ENCODE measurements at places on chromosomes 7 and 10.

DNA sequence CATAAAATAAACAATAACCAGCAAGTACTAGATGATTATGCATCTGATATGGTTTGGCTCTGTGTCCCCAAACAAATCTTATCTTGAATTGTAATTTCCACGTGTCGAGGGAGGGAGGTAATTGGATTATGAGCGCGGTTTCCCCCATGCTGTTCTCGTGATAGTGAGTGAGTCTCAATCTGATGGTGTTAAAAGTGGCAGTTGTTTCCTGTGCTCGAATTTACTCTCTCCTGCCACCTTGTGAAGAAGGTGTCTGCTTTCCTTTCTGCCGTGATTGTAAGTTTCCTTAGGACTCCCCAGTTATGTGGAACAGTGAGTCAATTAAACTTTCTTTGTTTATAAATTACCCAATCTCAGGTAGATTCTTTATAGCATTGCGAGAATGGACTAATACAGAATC is 15.1 kb downstream of the CNTNAP2 start:
- DNase-seq, result no peak

DNA sequence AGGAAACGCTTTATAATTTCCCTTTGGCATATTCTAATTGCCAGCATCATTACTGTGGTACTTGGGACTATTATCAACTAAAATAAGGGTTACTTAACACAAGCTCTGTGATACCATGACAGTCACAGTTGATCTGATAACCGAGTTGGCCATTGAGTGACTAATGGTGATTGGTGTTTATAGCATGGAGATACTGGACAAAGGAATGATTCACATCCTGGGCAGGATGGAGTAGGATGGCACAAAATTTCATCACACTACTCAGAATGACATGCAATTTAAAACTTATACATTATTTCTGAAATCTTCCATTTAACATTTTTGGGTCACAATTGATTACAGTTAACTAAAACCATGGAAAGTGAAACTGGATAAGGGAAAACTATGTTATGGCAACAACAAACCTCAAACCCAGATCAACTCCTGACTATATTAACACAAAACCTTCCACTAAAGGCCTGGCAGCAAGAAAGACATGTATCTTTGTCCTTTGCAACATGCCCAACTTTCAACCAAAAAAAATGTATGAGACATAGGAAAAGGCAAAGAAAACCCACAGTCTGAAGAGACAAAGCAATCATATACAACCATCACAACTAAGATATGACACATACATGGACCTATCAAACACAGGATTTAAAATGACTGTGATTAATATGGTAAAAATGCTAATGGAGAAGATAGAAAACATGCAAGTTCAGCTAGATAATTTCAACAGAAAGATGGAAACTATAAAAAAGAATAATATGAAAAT is 208.5 kb upstream of the NRP1 start:
- DNase-seq, result no peak

DNA sequence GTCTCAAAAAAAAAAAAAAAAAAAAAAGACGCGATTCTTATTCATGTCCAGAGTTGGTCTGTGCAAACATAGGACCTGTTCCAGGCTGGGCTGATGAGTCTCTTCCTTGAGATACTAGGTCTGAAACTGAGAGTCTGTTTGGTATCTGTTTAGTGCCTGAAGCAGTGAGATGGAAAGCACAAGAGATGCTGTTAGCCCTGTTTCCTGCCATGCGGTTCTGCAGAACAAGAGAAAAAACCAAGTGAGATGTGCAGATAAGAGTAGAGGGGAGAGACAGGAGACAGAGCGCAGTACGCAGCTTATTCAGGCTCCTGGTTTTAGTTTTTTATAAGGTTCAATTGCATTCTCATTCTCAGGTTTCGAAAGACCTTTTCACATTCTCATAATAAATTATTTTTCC is 85.8 kb upstream of the PRKCQ start:
- no peak for DNase-seq

- DNase-seq, result no peak
These were observed 94.5 kb downstream of the GRB10 start for GRCh38 chr7:50688226-50688590.

DNA sequence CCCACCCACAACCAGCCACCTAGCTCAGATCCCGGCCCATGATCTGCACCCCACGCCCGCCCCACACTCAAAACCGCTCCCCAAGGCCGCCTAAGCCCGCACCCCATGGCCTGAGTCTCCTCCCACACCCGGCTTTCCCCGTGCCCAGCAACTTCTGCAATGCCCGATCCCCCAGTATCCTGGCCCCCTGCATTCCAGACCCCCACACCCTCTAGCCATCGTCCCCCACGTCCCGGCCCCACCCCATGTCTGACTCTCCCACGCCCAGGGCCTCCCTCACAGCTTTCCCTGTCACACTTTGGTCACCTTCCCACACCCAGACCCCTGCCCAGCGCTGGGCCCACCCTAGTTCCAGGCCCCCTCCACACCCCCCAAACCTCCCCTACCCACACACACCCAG is 20.1 kb upstream of the FXYD4 start:
- no peak for DNase-seq

DNA sequence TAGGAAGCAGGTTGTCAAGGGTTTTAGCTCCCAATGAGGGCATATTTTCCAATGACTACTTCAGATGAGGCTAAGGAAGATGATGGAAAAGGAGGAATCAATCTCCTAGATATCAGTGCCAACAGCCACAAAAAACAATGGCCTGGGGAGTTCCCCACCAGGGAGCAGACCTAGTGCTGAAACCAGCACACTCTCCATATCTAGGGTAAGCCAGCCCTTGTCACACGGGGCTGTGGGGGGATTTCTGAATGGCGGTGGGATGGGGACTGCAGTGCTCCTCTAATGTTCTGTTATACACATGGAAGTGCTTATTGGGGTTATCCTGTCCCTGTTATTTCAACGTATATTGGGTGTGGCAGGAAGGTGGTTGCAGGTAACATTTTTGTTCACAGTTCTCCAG is 18.5 kb downstream of the EPC1 start:
- no peak for DNase-seq

- DNase-seq, result peak; percentile 28
These were observed 57.8 kb downstream of the HHEX start for GRCh38 chr10:92747600-92747999.

- DNase-seq, result no peak
These were observed 432.9 kb downstream of the GATA3 start for GRCh38 chr10:8487346-8487745.

DNA sequence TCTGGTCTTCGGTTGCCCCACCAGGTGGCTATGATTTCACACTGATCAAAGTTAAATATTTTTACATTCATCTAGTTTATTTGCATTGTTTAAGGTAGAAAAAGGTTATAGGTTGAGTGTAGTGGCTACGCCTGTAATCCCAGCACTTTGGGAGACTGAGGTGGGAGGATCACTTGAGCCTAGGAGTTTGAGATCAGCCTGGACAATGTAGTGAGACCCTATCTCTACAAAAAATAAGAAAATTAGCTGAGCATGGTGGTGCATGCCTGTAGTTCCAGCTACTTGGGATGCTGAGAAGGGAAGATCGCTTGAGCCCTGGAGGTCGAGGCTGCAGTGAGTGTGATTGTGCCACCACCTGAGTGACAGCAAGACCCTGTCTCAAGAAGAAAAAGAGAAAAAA is 3.8 kb downstream of the CCM2 start:
- no peak for DNase-seq

DNA sequence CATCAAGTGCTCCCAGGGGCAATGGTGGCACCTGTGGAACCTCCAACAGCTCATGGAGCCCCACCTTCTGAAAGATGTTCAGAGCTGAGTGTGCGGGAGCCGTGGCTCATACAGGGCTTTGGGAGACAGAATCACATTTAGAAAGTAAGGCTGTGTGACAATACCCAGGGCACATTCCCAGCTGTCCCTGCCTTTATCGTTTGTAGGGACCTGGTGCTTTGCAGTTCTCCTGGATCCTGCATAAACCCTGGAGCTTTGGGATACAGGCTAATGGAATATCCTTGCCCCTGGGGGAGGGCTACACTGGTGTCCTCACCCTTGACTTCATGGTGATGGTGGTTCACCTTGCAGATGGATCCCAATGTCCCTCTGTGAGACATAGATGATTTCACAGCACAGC is 134.8 kb upstream of the LAMB4 start:
- DNase-seq, result no peak

DNA sequence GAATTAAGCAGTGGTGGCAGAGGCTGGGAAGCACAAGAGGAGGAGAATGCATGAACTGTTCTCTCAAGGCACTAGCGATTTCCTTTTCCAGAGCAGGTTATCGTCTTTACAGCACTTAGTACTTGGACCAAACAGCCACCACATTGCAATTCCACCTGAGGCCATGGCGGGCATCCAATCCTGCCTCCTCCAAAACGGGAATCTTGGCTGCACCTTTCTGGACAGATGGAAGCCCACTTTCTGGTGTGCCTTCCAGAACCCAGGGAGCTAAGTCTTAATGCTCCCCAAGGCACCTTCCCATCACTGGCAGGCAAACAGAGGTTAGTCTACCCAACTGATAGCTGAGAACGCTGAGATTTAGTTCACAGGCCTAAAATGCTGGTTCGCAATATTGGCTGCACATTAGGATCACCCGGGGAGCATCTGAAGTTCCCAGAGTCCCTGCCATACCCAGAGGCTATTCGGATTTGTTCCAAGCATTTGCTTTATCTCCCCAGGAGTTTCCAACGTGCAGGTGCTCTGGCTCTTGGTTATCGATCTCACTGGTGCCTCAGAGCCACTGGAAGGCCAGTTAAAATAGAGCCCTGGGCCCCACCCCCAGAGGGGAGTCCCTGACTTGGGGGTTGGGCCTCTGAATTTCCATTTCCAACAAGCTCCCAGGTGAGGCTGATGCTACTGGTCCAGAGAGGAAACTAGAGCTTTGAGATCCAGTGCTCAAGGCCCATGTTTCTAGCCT is 62.2 kb downstream of the KCNMA1 start:
- no peak for DNase-seq

- no peak for DNase-seq
These were observed 83.4 kb downstream of the PALS2 start for GRCh38 chr7:24656608-24657007.

DNA sequence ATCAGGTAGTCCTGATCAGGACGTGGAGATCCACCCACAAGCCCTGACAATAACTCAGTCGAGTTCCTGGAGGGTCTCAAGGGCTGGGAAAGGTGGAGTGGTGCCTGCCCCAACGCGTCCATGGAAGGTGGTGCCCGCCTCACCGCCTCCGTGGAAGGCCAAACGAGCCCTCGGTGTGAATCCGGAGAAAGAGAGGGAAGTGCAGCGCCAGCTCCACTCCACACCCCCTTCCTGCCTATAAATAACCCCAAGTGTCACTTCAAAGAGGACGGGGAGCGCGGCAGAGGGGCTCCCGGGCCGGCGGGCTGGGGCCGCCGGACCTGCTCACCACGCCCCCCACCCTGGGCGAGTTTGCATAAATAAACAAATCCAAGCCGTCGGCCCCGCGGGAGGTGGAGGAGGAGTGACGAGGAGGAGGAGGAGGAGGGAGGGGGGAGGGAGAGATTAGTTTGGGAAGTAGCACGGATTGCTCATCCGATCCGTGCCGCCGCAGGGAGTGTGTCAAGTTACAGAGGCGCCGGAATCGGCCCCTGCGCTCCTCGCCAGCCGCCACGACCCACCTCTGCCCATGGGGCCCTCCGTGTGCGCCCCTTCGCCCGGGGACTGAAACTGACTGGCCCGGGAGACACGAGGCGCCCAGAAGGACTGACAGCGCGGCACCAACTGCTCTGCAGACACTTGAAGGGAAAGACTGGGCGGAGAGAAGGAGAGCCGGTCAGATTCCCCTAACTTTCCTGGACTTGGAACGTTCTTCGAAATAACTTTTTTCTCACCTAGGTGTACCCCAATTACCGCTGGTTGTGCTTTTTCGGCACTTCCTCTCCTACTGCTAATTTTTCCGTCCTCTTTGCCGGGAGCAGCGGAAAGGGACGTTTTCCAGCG is at the start of gene COL13A1:
Gene COL13A1 (plus strand): TSS at position 473 of the 882 bp plus-strand sequence. CDS start 518 bp downstream, outside the sequence.
- DNase-seq, result no peak

- no peak for DNase-seq
These were observed 22.5 kb downstream of the RNF133 start for GRCh38 chr7:122676466-122676865.

DNA sequence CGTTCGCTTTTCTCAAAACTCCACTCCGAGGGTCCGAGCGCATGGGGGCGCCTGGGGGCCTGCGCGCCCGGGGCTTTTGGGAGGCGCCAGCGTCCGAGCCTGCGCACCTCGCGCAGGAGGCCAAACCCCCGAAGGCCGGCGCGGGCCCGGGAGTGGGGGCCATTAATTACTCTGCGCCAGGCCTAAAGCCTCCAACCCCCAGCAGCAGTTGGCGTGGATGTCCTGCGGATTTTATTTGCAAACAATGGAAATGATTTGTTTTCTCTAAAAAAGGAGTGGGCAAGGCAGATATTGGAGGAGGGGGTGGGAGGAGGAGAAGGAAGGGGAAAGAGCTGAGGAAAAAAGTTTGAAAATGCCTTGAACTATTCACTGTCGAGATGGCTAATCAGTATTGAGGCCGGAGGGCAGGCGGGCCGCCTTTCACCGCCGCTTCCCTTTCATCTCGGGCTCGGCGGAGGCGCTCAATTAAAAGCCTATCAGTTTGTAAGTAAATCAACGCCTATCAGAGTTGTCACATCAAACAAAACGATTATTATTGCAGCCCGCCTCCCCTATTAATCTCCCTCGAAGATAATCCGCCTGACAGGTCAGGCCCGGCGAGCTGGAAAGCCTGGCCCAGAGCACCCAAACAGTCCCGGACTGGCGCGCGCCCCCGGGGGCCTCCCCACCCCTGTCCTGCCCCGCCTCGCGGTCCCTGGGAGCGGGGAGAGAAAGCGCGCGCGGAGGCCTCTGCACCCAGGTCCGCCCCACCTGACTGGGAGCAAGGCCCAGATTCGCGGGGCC is 3.4 kb upstream of the ZNF503 start:
- no peak for DNase-seq

- no peak for DNase-seq
These were observed 3.1 kb downstream of the ZNF777 start for GRCh38 chr7:149457766-149458165.

DNA sequence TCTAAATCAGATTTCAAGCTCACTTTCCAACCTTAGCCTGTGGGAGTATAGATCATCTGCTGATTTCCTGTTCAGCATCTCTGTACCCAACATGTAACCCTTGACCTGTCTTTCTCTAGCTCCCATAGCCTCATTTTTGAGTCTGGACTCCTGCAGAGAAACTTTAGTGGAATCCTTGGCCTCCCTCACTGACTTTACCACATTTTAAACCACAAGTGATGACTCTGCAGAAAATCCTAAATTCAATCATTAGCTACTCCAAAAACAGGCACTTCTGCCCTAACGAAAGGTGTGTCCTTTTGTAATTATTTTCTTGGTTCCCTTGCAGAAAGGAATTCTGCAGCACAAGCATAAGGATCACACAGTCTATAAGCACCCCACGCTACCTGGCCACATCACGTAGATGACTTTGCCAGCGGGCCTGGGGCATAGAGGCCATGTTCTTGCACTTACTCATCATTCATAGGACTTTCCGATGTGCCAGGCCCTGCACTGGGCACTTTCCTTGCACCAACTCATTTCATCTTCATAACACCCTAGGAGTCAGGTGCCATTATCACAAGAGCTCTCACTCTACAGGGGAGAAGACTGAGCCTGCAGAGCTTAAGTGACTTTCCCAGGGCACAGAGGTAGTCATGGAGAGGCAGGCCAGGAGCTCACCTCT is 57.2 kb upstream of the OPALIN start:
- no peak for DNase-seq
